T-helper 9 cell (primary cell): ENCODE measurements at places on chromosomes 11 and 22.

- DNase-seq = no peak
Observed at GRCh38 chr11:20310596-20311394, 52.7 kb upstream of the HTATIP2 start.

GRCh38 chr11:118619444-118620197, 12.2 kb downstream of the PHLDB1 start:
- no peak for DNase-seq

GRCh38 chr22:19068784-19069271, 53.4 kb downstream of the DGCR2 start:
- no peak for DNase-seq

- no peak for DNase-seq
Observed at GRCh38 chr22:26271427-26271826, 102.2 kb downstream of the SEZ6L start.

DNA sequence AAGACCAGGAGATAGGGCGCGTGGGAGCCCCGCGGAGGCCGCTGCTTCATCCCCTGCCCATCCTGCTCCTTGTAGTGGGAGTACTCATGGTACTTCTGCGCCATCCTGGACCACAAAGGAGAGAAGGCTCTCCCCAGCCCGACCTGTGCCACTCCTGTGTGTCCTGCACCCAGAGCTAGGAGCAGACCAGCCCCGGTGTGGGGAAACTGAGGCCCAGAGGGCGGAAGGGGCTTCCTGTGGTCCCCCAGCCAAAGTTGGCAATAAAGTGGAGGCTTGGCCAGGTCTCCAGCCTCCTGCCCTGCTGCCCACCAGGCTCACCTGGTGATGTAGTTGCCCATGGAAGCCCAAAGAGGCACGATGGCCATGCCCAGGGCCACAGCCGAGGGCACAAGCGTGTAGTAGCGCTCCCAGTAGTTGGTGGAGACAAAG, 4.7 kb downstream of the UNC93B1 start:
- no peak for DNase-seq

DNA sequence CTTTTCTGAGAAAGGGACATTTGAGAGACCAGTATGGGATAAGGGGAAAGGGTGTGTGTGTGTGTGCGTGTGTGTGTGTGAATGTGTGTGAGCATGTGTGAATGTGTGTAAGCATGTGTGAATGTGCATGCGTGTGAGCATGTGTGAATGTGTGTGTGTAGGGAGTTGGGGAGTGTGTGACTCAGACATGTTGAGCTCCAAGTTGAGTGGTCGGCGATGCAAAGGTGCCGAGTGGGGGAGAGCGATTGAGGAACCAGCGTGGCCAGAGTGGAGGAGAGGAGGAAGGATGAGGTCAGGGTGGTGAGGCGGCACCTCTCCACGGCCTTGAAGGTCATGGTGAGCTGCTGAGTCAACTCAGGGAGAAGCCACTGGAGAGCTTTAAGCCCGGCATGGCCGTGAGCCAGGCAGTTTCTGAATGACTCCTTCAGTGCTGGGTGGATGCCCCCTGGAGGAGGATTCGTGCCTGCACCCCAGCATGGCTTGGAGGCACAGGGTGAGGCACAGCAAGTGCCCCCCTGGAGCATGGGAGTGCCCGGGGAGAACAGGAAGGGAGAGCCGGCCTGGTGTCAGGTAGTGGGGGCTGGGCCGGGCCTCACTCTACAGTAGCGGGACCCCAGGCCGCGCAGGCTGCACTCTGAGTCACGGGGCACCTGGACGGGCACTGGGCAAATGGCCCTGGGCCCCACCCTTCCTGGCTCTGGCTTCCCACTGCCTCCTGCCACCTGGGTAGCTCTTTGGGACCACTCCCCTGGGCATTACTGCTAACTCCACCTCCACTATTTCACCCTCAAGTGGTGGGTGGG, 8.2 kb upstream of the CCDC88B start:
- peak; percentile 47 for DNase-seq

- DNase-seq = no peak
Observed at GRCh38 chr11:100174881-100175280, 512.2 kb upstream of the ARHGAP42 start.

GRCh38 chr11:1168256-1168655, 10.5 kb downstream of the MUC5AC start:
- DNase-seq = no peak

- peak; percentile 46 for DNase-seq
Observed at GRCh38 chr11:64234647-64235379, 429 bp downstream of the VEGFB start.

DNA sequence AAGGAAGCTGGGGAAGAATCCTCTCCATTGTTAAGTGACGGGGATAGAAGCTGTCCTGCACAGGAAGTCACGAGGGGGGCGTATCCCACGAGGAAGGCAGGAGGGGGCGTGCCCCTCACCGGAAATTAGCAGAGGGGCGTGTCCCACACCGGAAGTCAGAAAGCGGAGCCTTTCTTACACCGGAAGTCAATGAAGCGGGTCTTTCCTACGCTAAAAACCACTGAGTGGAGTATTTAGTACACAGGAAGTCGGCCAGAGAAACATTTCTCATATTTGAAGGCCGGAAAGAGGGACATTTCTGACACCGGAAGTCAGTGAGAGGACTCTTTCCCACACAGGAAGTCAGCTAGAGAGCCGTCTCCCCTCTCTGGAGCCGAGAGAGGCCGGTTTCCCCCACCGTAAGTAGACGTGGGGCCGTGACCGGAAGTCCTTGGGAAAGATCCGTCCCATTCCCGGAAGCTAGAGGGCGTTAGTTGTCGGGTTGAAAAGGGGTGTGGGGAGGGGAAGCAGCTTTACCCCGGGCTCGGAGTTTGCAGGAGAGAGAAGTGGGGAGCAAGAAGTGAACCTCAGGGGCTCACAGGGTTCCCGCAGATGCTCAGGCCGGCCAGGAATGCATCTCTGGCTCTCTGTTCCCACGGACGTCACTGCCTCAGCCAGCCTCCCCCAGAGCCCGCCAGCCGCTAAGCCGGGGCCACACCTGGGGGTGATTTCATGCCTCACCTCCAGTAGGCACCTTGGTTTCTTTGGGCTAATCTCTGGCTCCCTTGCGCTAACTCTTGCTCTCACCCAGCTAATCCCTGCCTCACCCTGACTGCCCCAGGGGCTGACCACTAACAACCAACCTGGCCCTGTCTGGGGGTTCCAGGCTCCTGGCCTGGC, 15.4 kb downstream of the MIAT start:
- DNase-seq = peak; percentile 82

DNA sequence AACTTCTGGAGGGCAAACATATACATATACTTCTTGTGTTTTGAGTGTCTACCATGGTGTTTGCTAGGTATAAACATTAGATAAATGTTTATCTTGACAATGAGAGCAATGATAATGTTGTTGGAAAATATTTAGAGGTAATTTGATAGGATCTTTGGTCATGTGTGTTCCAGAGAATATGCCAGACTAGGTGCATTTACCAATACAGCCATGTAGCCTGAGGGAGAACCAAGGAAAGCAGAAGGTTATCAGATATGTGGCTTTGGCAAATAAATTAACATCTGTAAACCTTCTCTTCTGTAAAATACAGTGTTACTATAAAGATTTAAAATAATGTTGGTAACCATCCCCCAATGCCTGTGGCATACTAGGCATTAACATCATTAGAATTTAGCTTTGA, 226.8 kb downstream of the C11orf87 start:
- no peak for DNase-seq

GRCh38 chr11:127345819-127346459, 345.4 kb upstream of the KIRREL3 start:
- DNase-seq = no peak

GRCh38 chr11:121513807-121514206, 61.0 kb upstream of the SORL1-AS1 start:
- DNase-seq = no peak

DNA sequence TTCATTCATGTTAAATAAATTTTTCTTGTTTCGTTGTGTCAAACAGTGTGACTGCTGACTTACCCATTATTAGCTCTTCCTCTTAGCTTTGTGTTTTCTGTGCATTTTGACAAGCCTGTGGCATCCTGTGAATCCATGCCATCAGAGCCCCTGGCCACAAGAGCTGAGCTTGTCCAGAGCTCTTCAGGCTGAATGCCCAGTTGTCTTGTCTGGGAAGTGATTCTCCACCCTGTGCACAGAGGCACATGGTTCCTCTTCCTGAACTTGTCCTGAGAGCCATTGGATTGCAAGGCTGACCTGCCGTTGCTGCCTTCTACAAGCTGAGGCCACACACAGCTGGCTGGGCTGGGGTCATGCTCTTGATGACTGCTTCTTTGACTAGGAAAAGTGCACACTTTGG, 64.1 kb downstream of the PPP6R3 start:
- no peak for DNase-seq

DNA sequence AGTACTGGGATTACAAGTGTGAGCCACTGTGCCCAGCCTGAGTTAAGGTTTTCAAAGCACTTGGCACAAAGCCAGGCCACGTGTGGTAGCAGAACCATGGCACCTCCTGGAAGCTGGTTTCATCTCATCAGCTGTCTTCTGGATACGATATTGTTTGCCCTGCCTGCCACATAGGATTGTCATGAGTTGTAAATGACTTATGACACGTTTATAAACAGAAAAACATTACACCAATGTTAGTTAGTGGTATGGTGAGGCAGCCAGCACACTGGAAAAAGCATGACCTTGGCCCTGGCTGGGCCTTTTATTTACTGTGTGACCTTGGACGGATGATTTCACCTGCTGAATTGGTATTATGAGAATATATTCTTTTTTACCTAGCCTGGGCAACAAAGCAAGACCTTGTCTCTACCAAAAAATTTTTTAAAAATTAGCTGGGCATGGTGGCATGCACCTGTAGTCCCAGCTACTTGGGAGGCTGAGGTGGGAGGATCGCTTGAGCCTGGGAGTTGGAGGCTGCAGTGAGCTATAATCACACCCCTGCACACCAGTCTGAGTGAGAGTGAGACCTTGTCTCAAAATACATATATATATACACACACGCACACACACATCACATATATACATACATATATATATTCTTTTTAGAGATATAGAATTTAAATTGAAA, 24.0 kb upstream of the MYH9 start:
- peak; percentile 23 for DNase-seq

GRCh38 chr11:8000390-8000789, 13.3 kb downstream of the EIF3F start:
- no peak for DNase-seq

DNA sequence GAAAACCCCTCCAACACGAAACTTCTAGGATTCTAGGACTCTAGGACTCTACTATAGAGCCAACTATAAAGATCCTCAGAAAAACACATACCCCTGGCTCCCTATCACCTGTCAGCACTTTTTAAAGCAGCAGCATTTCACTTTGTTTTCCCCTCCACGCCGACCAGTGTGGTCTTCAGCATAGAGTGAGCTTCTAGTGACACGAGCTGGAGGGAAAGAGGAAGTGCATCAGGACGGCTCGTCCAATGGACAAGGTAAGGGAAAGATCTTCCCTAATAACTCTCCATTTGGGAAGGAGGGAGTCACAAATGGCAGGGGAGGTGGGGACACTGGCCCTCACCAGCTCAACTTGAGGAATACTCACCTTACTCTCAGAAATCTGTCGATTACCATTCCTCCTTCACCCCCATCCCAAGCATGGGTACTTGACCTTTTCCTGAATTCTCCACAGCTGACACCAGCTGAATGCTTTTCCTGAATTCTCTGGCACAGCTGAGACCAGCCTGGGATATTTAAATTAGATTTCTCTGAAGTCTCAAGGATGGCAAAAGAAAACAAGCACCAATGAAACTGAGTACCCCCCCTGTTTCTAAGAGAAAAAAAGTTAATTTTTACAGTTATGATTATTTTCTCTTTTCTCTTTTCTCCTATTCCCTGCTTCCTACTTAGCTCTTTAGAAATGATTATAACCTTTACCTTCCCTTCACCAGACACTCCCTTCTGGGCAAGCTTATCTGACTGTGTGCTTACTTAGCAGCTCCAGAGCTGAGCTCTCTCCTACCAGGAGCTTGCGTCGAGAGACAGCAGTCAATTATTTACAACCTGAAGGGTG, 33.3 kb upstream of the NNMT start:
- DNase-seq = no peak

- DNase-seq = no peak
Observed at GRCh38 chr11:45141171-45141570, 5.3 kb upstream of the PRDM11 start.

DNA sequence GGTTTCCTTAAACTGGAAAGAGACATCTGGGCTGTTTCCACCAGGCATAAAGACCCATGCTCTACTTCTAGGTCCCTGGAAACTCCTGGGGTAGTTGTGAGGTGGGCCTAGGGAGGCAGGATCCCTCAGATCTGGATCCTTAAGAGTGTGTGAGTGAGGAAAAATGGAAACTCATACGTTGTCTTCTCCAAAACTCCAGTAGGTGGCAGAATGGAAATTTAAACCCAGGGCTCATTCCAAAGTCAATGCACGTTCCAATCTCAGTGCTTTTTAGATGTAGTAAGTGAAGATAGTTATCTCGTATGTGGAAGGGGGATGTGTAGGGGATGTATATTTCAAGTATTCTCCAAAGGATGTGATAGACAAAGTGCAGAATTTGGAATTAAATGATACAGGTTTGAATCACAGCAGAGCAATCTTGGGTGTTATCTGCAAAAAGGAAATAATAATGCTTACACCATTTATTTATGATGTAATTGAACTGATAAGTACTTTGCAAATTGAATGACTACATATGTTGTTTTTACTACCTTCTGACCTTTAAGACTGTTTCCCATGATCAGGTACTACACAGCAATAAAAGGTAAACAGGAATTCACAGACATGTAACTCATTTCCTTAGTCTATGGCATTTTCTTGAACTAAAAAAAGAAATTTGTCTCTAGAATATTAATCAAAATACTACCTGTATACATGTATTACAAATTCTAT, 13.1 kb upstream of the MMP1 start:
- no peak for DNase-seq

DNA sequence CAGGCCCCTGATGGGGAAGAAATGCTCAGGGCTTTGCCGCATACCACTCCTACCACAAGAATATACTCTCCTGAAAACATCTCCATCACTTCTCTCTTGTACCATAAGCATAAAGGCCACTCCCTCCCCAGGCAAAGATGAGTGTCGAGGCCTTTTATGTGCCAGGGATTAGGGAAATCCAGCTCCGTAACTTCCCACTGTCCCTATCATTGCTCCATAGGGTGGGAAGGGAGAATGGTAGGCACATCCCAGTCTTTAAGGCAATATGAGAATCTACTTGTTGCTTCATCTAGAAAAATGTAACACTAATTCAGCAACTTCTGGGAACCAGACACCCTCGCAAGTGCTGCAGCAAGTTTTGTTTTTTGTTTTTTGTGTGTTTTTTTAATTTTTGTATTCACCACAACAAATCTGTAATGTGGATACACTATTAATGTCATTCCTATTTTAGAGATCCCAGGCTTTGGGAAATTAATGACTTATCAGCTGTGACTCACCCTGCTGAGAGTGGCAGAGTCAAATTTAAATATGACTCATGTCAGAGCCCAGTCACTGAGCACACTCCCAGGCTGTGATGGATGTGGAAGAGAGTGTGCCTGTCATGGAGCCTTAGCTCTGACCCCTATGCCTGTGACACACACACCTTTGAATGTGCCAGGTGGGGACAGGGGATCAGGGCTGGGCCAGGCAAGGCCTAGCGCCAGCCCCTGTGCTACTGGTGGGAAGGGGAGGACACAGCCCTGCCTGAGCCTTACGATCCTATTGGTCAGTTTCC, 23.4 kb downstream of the PANX1 start:
- no peak for DNase-seq

- DNase-seq = no peak
Observed at GRCh38 chr22:46079861-46080821, 70.2 kb upstream of the PPARA start.
